ENCODE measurements at places on chromosomes 11 and 22.

DNA sequence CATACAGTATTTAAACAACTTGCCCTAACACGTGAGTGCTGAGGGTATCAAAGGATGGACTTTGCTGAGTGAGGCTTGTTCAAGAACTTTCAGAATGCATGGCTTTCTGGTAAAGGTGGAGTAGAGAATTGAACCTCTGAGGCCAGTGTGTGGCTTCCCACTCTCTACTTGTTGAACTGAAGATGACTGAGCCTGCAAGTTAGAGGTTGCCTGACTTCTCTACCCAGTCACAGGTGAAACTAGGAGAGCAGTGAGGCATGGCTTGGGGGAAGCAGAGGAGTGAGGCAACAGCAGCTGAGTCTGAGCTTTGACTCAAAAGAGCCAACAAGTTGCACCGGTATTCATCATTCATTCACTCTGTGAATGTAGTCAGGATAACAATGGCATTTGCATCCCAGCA is 256.4 kb upstream of the SESN3 start:
- no peaks in the 10 kb centered on the region for H3K27me3 ChIP-seq
- no peak overlapping the region for H3K4me3 ChIP-seq
- no peak overlapping the region for H3K27ac ChIP-seq
- peaks cover 33% of the 10 kb centered on the region for H3K4me1 ChIP-seq
- no peaks in the 10 kb centered on the region for H3K36me3 ChIP-seq

DNA sequence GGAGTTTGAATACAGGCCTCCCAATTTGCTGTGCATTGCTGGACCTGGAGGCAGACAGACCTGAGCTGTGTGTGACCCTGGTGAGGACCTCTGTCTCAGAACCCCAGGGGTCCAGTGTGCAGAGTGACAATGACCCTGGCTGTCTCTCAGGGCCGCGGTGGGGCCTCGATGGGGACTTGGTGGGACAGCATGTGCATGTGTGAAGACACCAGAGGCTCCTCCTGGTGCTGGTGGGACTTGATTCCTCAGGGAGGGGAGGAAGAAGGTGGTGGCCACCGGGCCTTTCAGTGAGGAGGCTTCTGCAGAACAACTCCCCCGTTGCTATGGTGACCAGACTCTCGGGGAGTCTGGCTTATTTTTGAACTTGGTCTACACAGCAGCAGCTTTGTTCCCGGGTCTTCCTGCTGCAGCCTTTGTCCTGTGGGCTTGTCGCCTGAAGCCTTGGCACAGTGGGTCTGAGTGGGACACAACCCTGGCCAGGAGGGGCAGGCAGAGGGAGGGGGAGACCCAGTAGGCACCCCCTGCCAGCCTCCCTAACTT is 35.3 kb downstream of the MCM5 start:
- no peak overlapping the region for H3K4me3 ChIP-seq
- peaks cover 4% of the 10 kb centered on the region for H3K4me1 ChIP-seq
- no peak overlapping the region for H3K27ac ChIP-seq
- H3K36me3 ChIP-seq = no peaks in the 10 kb centered on the region
- peak; percentile 18 for DNase-seq

DNA sequence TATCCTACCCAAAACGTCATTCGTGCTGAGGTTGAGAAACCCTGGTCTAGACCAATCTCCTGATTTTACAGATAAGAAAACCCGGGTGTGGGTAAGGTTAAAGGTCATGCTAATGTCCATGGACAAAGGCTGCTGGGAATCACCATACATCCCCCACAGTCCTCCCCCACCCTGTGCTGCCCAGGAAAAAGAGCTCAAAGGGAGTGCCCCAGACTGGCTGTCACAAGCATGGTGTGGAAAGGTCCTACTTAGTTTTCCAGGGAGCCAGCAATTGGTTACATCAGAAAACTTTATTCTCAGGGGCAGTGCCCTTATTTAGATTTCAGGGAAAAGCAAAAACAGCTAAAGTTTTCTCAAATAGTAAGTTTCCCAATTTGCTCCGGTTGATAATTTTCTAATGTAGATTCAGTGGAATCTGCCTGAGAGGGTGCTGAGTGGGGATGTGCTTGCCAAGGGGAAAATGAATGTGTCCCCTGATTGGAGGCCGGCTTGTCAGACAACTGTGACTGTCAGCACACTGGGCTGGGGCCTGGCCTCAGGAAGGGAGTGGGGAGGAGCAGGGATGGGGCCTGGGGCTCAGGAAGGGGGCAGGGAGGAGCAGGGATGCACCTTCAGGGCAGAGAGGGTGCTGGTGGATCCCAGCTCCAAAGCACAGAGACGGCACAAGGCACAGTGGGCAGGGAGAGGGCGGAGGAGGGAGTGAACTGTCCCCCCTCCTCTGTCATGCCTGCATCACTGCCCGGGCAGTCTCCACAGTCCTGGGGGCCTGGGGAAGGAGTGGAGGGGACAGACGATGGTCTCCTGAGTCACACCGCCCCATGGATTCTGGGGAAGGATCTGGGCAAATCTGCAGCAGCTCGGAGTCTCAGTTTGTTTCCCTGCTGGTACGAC is 263.6 kb downstream of the KIRREL3 start:
- no peaks in the 10 kb centered on the region for H3K36me3 ChIP-seq
- H3K27me3 ChIP-seq = no peaks in the 10 kb centered on the region
- no peak overlapping the region for H3K4me3 ChIP-seq

DNA sequence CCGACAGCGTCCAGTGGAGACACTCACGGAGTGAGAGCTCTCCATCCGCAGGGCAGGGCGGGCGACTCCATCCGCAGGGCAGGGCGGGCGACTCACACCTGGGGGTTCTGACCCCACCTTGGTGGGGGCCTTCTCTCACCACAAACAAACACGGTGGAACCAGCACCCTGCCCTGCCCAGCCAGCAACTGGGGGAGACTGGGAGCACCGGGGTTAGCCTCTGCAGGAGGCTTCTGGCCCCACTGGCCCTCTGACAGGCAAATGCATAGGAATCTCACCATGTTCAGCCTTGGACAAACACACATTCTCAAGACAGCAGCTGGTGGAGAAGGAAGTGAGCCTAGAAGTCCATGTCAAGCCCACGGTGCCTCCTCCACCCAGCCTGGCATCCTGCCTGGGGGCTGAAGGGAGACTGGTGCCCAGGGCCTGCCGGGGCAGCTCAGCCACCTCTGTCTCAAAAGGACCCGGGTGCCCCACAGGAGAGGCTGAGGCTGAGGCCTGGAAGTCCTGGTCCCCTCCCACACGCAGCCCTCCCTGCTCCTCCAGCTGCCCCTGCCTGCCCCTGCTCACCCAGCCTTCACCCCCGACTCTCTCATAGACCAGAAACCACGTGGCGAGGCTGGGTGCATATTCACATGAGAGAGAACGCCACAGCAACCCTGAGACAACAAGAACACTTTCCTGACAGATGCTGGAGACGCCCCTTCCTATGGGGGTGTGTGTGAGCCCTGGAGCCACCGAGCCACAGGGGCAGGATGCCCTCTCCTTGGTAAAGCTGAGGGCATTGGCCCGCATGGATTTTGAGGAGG is 98.4 kb upstream of the B3GAT1 start:
- no peaks in the 10 kb centered on the region for H3K36me3 ChIP-seq
- H3K27me3 ChIP-seq = no peaks in the 10 kb centered on the region
- no peak overlapping the region for H3K27ac ChIP-seq
- no peak overlapping the region for H3K4me3 ChIP-seq
- no peak for DNase-seq

DNA sequence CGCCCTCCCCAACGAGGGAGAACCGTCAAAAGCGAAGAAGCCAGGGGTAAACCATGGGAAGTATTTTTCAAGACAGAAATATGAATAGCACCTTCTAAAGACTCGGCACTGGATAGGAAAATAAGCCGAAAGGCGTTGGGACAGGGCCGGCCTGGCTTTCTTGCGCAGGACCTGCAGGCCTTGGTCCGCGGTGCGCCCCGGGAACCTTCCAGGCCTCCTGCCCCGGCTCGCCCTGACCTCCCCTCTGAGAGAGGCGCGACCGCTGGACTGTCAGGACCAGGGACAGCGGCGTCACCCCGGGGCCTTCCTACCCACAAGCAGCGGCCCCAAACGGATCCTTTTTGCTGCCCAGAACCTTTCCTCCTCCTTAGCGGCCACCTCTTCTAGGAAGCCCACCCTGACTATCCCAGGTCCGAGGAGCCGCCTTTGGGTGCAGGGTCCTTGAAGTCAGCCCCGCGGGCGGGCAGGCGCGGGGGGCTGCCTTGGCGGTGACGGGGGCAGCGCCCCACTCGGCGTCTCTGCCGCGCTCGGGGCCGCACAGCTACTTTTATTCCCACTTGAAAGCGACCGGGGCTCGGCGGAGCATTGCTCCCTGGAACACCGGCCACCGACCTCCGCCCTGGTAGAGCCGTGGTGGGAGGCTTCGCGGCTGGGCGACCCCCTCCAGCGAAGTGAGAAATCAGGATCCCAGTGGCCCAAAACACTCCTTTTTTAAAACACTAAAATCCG is 650 bp upstream of the MAPK11 start:
- no peaks in the 10 kb centered on the region for H3K27me3 ChIP-seq
- peak; percentile 82 for DNase-seq
- H3K4me1 ChIP-seq = peaks cover 7% of the 10 kb centered on the region
- peak overlapping the region; percentile 74 for H3K4me3 ChIP-seq

DNA sequence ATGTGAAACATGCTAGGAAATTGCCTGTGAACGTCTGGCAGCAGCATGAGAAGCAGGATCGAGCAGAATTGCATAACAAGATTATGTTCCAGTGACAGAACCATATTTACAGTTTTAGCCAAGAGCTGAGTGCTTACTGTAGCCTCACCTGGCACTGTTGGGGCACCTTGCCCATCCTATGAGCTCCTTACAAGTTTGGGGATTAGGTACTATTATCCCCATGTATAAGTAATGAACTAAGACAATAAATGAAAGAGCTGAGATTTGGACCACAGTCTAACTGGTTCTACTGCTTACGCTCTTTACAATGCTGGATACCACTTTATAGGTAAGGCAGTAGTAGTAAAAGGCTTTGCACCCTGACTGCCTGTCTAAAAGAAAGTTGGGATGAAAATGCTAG is 17.1 kb upstream of the PATE1 start:
- H3K27ac ChIP-seq = no peak overlapping the region
- H3K4me3 ChIP-seq = no peak overlapping the region
- peaks cover 62% of the 10 kb centered on the region for H3K27me3 ChIP-seq
- no peaks in the 10 kb centered on the region for H3K36me3 ChIP-seq
- DNase-seq = no peak
- no peaks in the 10 kb centered on the region for H3K4me1 ChIP-seq

All from GM23248 (cell line).